ENCODE measurements at places on chromosomes 4 and X. TPM values are rescaled to one million over a fixed set of nuclear protein-coding genes. Genes with fewer than 3 reads are reported as not detected.

VEGFD gene
- total RNA-seq, result 0.20 TPM

BTK gene
- 1.1 TPM for total RNA-seq

FRAS1 gene
- total RNA-seq, result 18.7 TPM

OTUD6A gene
- not detected for total RNA-seq

APLN gene
- total RNA-seq, result not detected

HSFX3 gene
- not detected for total RNA-seq

ZNF674 gene
- total RNA-seq, result 6.4 TPM

Measured in glutamatergic neuron (in vitro differentiated cells).